ENCODE measurements at places on chromosomes 2 and 18.
A peak's percentile ranks its signal among the peaks of the same experiment; 100 is the strongest.

- no peak for DNase-seq
Observed at GRCh38 chr2:38690499-38691420, 24.8 kb downstream of the GALM start.

DNA sequence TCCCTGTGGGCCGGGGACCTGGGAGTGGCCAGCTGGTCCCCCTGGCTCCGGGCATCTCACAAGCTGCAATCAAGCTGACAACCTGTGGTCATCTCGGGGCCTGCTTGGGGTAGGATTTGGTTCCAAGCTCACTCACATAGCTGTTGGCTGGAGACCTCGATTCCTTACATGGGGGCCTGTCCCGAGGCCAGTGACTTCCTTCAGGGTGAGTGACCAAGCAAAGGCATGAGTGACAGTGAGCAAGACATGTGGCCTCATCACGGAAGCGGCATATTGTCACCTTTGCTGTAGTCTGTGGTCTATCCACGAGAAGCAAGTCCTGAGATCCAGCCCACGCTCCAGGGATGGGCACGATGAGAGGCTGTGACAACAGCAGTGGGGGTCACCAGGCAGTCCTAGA is 131.4 kb upstream of the ID2 start:
- DNase-seq: no peak

- no peak for DNase-seq
Observed at GRCh38 chr18:49399003-49399402, 61.4 kb downstream of the DYM start.

DNA sequence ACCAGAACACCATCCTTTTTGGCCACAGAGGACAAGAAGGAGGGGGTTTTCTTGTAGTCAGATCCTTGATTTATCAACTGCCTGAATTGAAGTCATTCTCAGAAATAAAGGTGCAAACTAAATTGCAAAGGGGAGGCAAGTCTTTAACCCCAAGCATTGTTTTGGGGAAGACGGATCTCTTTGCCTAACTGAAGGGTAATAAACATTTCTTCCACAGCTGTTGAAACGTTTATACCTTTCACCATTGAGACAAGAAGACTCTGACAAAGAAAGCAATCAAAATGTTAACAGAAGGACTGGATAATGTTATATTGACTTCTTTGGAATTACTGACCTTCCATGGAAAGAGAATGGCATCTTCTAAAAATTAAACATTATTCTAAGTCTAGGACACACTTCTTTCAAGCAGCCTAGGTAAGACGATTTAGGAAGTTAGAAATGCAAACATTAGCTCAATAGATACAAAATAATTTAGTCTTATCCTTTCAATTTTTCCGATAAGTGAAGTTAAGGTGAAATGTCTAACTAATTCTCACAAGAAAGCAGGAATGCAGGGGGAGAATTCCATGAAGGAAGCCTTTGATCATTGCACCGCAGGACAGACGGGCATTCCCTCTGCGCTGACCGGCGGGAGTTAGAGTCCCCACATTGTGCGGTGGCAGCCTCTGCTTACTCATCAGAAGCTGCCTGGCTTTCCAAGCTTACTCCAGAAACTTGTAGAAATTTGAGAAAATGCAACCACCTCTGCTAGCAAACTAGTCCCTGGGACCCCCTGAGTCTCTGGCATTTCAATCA is 69.4 kb upstream of the COPS8 start:
- no peak for DNase-seq

- DNase-seq: no peak
Observed at GRCh38 chr18:26981360-26982082, 116.0 kb upstream of the AQP4 start.

GRCh38 chr2:171822525-171823322 is 71.3 kb downstream of the SLC25A12 start:
- no peak for DNase-seq

GRCh38 chr2:109526442-109526970 is 87.3 kb downstream of the SEPTIN10 start:
- no peak for DNase-seq

GRCh38 chr2:63767307-63767706 is 74.4 kb upstream of the UGP2 start:
- DNase-seq: no peak

- DNase-seq: no peak
Observed at GRCh38 chr2:79796641-79797040, 283.8 kb downstream of the CTNNA2 start.

DNA sequence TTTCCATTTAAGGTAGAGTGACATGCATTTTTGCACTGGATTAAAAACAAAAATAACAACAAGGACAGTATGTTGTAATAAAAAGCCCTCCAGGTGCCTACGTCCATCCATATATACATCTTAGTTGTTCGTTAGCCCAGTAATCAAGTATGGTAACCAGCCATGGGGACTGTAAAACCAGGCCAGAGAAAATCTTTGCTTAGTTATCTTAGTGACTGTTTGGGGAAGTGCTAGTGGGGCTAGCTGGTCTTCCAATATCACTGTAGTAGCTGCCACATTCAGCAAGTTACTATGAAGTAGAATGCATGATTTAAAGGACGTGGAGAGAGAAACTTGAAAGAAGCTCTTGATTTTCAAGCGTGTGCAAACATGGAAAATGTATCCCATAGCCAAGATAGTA is 95.9 kb upstream of the STON1 start:
- no peak for DNase-seq

GRCh38 chr2:202945-203344 is 60.9 kb downstream of the SH3YL1 start:
- DNase-seq: no peak

- peak; percentile 33 for DNase-seq
Observed at GRCh38 chr2:10036095-10036884, 7.1 kb upstream of the KLF11 start.

DNA sequence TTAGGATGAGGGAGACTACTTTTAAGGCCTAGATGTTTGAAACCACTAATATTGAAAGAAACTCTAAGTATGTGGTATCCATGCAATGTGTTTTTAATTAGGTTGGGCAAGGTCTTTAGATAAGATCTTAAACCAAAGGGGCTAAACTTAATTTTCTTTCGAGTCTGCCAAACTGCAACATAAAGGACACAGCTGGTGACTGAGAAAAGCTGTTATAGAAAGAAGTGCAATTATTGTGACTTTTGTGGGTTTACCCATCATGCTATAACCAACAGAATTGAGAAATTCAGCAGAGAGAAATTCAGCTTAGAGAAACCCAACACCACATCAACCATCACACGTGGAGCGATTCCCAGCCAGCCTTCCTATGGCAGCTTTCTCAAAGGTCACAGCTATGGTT is 119.5 kb upstream of the LMAN1 start:
- no peak for DNase-seq

DNA sequence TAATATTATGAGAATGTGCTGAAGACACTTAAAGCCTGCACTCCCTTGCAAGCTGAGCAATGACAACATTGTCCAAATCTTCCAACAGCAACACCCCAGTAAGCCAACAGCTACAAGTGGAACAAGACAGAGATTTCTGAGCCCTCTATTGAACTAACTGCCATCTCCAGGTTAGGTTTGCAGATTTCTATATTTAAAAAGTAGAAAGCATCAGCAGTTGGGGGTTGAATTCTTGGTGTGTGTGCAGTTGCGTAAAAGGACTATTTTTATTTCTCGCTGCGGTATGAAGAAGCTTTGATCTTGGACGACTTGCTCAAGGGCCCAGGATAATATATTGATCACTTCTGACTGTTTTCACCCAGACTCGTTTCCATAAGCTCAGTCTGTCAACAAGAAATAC is 106.2 kb upstream of the ZFP36L2 start:
- no peak for DNase-seq

DNA sequence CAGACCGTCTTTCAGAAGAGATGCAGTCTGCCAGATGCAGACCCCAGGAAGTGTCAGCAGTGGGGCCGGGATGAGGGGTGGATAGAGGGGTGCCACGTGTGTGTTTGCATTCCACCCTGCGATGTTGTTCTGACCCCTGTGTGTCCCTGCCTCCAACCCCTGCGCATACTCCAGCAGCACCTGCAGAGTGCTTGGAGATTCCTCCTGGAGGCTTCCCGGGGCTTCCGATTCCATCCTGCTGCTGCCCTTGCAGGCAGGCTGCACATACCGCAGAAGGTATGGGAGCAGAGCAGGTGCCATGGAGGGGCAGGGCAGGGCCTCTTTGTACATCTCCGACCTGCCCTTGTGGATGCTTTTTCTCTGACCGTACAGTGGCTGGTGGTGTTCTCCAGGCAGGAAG is 177.2 kb downstream of the SH3RF3 start:
- DNase-seq: no peak

GRCh38 chr2:197208841-197209240 is 101.7 kb downstream of the ANKRD44 start:
- no peak for DNase-seq

GRCh38 chr2:31382452-31383120 is 32.0 kb downstream of the XDH start:
- no peak for DNase-seq

DNA sequence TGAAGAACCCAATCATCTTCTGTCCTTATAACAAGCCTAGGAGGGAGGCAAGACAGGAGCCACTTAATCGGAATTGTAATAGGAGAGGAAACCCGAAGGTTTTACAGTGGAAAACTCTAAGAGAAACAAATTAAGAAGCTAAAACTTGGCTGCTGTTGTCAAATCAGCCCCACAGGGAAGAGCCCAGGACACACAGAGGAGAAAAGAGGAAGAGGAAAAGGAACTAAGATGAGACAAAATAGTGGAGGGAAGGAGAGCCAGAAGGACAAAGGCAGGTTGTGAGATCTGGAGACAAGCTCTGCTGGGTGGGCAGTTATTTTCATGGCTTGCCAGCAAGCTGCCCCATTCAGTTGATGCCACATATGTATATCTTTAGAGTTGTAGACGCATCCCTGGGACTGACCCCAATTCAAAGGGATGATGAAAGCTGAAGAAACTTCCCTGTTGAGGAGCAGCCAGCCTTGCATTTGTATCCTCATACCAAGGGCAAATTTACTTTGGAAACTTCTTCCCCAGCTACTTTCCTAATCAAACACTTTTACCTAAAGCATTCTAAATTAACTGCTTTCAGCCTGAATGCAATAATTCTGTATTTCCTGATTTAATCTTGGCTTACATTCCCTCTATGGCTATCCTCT is 499.8 kb upstream of the MEIS1 start:
- no peak for DNase-seq

GRCh38 chr18:80193701-80194100 is 53.6 kb downstream of the PARD6G start:
- DNase-seq: no peak

DNA sequence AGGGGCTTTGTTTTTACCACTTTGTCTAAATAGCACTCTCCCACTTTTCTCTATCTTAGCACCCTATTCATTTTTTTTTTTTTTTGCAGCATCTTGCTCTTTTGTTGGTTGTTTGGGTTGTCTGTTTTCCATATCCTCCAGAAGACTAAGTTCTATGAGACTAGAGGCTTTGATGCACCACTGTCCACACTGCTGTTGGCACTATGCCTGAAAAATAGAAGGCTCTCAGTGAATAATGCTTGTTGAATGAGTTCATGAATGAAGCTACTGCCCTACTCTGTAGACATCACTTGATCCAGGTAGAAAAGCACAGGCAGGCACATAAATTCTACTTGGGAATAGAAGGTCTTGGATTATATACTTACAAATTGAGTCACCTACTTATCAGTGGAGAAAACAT is 7.3 kb downstream of the IL1A start:
- DNase-seq: no peak

GRCh38 chr18:12361770-12362378 is 15.2 kb downstream of the AFG3L2 start:
- DNase-seq: no peak

DNA sequence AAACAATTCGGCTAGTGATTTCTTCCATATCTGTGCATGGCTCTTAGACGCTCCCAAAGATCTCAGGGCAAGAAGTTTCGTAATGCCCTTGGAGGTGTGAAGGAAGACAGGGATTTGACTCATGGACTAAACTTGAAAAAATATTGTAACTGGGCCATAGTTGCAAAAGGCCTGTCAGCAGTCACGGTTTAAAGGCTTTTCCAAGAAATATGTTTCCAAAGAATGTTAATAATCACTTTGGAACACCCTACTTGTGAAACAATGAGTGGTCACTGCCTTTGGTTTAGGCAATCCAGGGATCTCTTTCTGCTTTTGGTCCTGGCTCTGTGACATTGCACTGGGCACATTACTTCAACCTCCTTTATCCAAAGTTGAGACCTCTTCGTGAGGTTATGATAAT is 102.5 kb upstream of the RASGRP3 start:
- no peak for DNase-seq

DNA sequence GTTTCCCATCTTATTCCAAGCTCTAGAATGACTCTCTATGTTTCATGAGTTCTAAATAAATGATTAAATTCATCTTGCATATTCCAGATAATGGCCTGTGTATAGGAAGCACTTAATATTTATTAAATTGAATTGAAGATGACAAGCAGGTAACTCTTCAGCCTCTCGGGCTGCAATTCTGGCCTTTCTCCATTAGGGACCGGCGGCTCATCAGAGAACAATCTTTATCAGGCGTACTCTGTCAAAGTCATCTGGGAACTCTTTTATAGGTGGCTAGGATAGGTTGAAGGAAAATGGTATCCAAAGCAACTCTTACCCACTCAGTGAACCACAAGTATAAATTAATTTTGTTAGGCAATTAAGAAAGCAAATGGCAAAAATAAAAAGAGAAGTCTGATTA is 308.5 kb downstream of the NOL4 start:
- DNase-seq: no peak

DNA sequence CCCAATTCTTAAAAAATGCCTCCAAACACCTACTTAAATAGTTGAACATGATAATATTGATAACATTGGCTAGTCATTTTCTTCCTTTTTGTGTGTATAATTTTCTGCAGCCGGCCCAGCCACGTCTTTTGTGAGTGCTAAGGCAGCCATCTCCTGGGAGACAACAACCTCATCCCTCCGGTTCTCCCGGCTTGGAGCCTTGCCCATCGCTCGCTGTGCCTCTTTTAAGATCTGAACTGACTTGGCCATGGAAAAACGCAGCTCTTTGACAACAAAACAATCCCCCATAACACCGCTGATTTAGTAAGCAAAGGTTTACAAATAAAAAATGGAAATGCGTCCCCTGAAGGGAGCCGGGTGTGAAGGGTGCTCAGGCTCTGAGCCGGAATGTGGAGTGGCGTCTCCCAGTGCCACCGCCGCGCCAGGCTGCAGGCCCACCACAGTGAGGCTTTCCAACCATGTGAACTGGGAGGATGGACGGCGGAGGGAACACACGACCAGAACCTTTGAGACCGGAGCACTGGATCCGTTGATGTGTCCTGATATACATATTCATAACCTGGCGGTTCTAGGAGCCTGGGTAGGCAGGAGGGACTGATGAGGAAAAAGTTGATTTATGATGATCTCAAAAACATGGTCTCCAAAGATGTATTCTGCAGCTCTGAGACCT is 87.4 kb downstream of the SMIM21 start:
- DNase-seq: no peak

- DNase-seq: no peak
Observed at GRCh38 chr2:222797261-222797660, 63.6 kb upstream of the ACSL3 start.

DNA sequence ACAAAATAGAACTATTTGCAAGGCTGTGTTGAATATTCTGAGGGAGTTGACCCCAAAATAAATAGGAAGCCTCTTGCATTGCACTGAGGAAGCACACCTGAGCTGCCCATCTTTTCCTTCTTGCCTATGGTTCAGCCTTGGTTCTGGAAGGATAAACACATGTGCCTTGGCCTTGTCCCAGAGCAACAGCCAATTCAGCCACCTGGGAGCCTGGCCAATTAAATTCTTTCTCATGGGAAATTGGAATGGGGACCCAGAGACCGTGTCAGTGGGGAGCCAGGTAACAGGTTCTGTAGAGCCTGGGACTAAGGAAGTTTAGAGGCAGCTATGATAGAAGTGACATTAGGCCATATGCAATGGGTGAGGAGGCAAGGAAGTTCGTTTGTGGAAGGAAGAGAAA is 99.6 kb downstream of the KLF7 start:
- no peak for DNase-seq

GRCh38 chr2:69013840-69014821 is 1.2 kb downstream of the ANTXR1 start:
- DNase-seq: no peak

Data from effector memory CD4-positive, alpha-beta T cell (primary cell).